NCI-H187 (cell line): ENCODE measurements at places on chromosomes 7 and 10.

DNA sequence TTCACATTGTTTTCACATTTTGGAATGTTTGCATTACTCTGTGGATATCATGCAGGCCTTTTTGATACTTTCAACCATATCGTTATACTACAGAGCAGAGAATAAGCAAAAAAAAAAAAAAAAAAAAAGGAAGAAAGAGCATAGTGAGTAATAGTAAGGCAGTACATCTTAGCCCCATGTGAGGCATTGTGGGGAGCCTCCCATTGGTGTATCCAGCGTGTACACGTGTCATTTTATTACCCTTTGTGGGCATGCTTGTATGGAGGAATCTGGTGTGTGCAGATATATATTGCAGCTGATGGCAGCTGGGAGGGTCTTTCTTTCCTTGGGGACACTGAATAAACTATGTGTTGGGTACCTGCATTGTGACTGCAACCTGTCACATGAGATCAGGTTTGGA lies 19.6 kb downstream of the R3HCC1L start:
- no peak for DNase-seq

DNA sequence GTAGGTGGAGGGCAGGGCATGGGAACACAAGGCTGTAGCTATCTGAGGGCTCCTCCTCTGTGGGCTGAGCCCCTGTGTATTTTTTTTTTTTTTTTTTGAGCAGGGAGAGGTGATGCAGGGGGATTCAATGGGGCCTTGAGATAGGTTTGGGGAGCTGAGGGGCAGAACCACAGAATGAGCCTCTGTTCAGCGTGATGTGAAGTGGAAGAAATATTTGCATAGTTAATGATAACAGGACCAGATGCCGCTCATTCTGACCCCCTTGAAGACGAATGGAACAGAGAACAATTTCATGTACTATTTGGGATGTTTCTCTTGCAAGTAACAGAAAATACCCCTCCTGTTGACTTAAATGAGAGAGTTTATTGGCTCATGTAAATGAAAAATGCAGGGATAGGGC lies 69.7 kb upstream of the EMX2 start:
- DNase-seq: no peak

- no peak for DNase-seq
These were observed 193.2 kb downstream of the ELFN1 start for GRCh38 chr7:1863091-1863900.

DNA sequence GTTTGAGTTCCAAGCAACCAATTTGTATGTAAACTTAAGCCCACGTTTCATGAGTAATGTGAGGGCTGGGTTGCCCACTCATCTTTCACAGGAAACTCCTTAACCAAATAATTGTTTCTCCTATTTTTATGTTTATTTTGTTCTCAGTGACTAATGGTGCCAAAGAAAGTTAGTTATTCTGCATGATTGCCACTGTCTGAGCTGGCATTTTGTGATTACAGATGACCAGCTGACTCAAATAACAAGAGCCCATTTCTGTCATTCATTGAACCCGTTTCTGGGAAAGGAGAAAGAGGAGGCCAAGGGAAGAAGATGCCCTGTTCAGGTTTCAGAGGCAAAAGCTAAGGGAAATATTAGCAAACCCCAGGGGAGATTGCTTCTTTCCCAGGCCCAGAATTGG lies 186.9 kb upstream of the MYO3A start:
- DNase-seq: no peak

GRCh38 chr7:150626696-150627095 lies 5.5 kb downstream of the GIMAP6 start:
- no peak for DNase-seq

- DNase-seq: no peak
These were observed 25.7 kb downstream of the MRPS33 start for GRCh38 chr7:140989068-140989467.

- no peak for DNase-seq
These were observed 145.3 kb downstream of the RPS24 start for GRCh38 chr10:78178940-78179339.
